ENCODE measurements at places on chromosomes 2 and 18. TPM values are rescaled to one million over a fixed set of nuclear protein-coding genes. Genes with fewer than 3 reads are reported as not detected.

ZNF396 gene
- total RNA-seq = 2.1 TPM

TBC1D8 gene
- total RNA-seq = 14.6 TPM

DNA sequence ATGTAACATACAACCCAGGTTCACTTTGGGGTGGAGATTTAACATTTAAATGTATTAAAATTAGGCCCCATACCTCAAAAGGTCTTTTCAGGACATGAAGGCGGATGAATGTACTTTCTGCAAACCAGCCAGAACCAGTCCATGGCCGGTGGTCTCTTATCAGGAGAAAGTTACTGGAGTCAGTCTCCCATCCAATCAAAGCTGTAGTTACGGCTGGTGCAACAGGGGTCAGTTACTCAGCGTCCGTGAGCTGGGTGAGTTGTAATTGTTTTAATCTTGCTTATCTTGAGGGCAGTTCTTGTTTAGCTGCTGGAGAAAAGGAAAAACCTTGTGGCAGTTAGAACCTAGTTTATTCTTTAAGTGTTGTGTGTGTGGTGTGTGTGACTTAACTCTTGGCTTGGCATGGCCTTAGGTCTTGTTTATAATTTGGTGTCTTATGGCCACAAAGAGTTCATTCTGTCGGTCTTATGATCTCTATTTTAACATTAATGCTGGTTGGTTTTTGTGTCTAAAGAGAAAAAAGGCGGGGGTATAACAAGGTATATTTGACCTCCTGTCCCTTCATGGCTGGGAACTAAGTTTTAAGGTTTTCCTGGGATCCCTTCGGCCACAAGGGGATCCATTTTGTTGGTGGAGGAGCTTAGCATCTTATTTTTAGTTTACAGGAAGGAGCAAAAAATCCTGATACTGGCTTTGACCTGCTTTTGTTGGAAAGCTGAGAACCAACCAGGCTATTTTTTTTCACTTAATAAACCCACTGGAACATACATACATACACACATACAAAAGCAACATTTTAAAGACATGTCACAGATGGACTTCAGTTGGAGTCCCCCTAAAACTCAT is 143.5 kb upstream of the NCK2 start:
- H3K4me1 ChIP-seq = peaks cover 19% of the 10 kb centered on the region
- no peak for DNase-seq
- no peaks in the 10 kb centered on the region for H3K36me3 ChIP-seq
- no peak overlapping the region for H3K4me3 ChIP-seq
- H3K27ac ChIP-seq = no peak overlapping the region

GRCh38 chr18:23580677-23581367 is 5.5 kb downstream of the NPC1 start:
- H3K36me3 ChIP-seq = peaks cover 10% of the 10 kb centered on the region
- H3K4me3 ChIP-seq = no peak overlapping the region
- peaks cover 10% of the 10 kb centered on the region for H3K4me1 ChIP-seq
- DNase-seq = no peak
- peaks cover 4% of the 10 kb centered on the region for H3K27me3 ChIP-seq

- DNase-seq = no peak
- H3K27me3 ChIP-seq = no peaks in the 10 kb centered on the region
- no peaks in the 10 kb centered on the region for H3K36me3 ChIP-seq
- no peak overlapping the region for H3K27ac ChIP-seq
- H3K4me1 ChIP-seq = no peaks in the 10 kb centered on the region
Observed at GRCh38 chr18:7021994-7022840, 95.4 kb downstream of the LAMA1 start.

DNA sequence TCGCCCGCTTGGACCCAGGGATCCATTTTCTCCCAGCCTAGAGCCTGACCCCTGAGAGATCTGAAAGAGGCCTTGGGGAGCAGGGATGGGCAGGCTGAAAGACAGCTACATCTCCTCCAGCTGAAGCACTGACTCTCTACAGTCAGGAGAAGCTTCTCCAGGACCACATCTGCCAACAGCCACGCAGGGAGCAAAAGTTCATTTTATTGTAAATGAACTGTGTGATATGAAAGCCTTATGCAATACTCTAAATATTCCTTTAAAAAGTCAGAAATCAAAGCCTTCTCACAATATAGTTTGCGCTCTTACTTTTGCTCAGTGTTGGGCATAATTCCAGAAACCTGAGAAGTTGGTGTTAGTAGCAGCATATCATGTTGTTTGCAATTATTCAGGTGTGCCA is 428.9 kb upstream of the RAB6C start:
- H3K27ac ChIP-seq = no peak overlapping the region
- no peaks in the 10 kb centered on the region for H3K4me1 ChIP-seq
- peaks cover 5% of the 10 kb centered on the region for H3K36me3 ChIP-seq
- H3K27me3 ChIP-seq = no peaks in the 10 kb centered on the region
- H3K4me3 ChIP-seq = no peak overlapping the region
